ENCODE measurements at places on chromosomes 12 and 14.

DNA sequence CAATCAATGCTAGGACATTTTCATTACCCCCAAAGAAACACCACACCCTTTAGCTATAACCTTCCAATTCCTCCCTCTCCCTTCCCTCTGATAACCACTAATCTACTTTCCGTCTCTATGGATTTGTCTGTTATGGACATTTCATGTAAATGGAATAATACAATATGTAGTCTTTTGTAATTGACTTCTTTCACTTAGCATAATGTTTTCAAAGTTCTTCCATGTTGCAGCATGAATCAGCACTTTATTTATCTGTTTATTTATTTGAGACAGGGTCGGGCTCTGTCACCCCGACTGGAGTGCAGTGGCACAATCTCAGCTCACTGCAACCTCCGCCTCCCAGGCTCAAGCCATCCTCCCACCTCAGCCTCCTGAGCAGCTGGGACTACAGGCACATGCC is 1.2 kb upstream of the RBM19 start:
- DNase-seq, result no peak

DNA sequence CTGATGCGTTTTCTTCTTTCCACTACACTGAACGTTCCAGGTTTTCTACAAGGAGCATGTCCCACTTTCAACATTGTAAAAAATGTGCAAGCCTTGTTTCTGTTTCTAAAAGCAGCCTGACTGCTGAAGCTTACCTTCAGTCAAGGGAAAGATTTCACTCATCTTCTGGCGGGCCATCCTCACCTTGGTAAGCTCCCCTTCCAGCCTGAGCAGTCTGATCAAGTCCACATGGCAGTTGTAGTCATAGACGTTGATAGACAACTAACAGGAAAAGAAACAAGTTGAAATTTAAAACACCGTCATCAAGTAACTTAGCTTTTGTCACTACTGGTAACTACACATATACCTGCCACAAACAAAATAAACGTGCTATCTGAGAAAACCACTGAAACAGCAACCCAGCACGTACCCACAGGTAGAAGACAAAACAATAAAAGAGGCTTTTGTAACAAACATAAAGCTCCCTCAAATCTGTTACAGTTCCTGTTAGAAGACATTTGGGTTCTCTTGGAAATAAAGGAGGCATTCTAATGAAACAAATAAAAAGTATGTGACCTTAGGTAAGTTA is 11.9 kb downstream of the SART3 start:
- DNase-seq, result no peak

DNA sequence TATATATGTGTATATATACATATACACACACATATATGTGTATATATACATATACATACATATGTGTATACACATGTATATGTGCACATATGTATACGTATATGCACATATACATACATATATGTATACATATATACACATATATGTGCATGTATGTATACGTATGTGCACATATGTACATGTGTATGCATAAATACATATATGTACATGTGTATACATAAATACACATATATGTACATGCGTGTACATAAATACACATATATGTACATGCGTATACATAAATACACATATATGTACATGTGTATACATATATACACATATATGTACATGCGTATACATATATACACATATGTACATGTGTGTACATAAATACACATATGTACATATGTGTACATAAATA is 33.3 kb upstream of the ZNF740 start:
- DNase-seq, result no peak

GRCh38 chr14:63296060-63296563 is 22.6 kb downstream of the GPHB5 start:
- DNase-seq, result no peak

- no peak for DNase-seq
These were observed 6.2 kb upstream of the RNASE10 start for GRCh38 chr14:20499108-20499507.

Data from left hindlimb (tissue), 1 donor.